Lung (tissue), 17 donors: ENCODE measurements at places on chromosomes 13 and 19.

DNA sequence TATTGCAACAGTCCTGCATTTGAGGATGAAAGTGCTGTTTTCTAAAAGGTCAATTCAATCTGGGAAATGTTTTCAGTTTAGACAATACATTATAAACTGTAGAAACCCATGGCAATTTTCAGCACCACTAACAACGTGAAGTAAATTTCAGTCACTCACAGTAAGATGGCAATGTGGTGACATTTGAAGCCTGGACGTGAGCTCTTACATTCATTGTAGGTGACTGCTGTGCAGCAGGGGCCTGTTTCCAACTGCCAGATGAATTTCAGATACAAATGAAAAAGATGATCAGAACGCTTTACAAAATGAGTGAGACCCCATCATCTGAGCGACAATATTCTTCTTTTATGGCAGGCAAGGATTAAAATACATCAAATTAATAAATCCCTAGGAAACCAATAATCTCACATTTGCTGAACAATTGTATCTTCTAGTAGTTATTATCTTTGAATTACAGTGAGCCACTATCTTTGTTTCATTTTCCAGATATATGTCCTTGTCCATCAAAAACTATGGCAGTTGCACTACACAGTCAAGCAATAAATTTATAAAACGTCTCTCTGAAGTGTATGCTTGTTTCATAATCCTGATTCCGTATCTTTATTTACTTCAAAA, 1816.8 kb downstream of the OLFM4 start:
- no peaks in the 10 kb centered on the region for H3K27me3 ChIP-seq
- H3K27ac ChIP-seq: no peak overlapping the region
- H3K4me1 ChIP-seq: no peaks in the 10 kb centered on the region

DNA sequence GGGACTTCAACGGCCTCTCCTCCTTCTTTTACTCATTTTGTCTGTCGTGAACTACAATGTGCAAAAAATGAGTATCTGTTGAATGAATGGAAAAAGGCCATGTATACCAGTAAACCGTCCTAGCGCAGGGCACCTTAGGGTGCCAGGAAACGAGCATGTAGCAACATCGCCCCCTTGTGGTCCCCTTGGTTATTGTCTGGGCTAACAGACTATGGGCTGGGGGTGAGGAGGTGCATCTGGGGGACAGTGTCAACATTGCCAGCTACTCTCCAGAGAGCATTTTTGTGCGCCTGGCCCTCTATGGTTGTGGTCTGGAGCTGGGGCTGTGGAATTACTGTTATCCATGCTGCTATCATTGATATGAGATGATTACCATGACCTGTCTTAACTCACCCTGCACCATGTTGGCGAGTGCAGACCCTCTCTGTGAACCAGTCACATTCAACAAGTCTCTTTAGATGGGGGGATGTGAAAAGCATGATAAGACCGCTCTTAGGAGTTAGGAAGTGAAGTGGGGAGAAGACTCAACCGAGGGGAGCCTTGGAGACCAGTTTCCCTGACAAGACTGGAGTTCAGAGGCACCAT, 22.8 kb upstream of the SIGLEC11 start:
- peak; percentile 37 for DNase-seq
- peaks cover 40% of the 10 kb centered on the region for H3K36me3 ChIP-seq
- no peak overlapping the region for H3K4me3 ChIP-seq
- H3K27me3 ChIP-seq: no peaks in the 10 kb centered on the region
- H3K4me1 ChIP-seq: no peaks in the 10 kb centered on the region
- no peak overlapping the region for H3K27ac ChIP-seq

GRCh38 chr13:105608104-105608503, 927.4 kb downstream of the EFNB2 start:
- H3K4me3 ChIP-seq: no peak overlapping the region
- no peaks in the 10 kb centered on the region for H3K4me1 ChIP-seq
- no peak overlapping the region for H3K27ac ChIP-seq
- H3K36me3 ChIP-seq: no peaks in the 10 kb centered on the region

DNA sequence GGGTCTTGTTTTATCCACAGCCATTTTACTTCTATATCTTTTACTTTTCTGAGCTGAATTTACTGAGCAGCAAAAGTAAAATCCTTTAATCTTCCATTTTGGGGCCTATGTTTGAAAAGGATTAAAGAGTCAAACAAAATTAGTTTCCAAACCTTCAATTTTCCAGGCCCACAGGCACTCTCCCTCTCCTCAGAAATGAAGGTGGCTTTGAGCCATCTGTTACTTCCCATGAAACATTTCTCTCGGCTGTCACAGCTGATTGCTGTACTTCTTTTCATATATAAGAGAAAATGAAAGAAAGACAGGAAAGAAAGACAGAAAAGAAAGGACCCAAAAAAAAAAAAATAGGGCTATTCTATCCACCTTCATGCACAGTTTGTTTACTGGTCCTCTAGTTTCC, 194.9 kb downstream of the LACC1 start:
- no peak for DNase-seq
- H3K4me3 ChIP-seq: no peak overlapping the region
- H3K36me3 ChIP-seq: no peaks in the 10 kb centered on the region
- H3K27ac ChIP-seq: no peak overlapping the region
- H3K4me1 ChIP-seq: no peaks in the 10 kb centered on the region

- no peaks in the 10 kb centered on the region for H3K27me3 ChIP-seq
- no peaks in the 10 kb centered on the region for H3K36me3 ChIP-seq
- peaks cover 2% of the 10 kb centered on the region for H3K4me1 ChIP-seq
- no peak overlapping the region for H3K4me3 ChIP-seq
Observed at GRCh38 chr13:88979465-88980175, 1308.4 kb downstream of the SLITRK5 start.

DNA sequence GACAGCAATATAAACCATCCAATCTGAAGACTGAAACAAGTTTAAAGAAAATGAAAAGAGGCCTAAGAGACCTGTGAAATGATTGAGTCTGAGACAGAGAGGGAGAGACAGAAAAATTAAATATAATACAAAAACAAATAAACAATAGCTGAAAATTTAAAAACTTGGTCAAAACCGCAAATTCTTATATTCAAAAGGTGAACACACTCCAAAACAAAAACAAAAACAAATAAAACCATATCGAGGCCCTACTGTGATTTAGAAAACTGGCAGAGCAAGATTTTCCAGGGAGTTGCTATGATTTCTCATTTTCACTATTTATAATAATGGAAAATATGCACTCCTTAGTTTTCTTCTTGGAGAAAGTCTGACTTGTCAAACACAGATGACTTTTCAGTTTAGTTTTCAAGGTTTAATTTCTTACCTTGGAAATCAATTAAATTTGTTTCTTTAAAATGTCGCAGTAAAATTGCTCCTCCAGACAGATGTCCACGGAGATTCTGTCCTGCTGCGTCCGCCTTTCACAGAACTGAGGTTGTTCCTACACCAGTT, 1420.3 kb downstream of the UQCRFS1 start:
- no peak for DNase-seq
- H3K4me1 ChIP-seq: peaks cover 13% of the 10 kb centered on the region
- H3K4me3 ChIP-seq: peak overlapping the region; percentile 44
- peak overlapping the region; percentile 89 for H3K27ac ChIP-seq
- peaks cover under 1% of the 10 kb centered on the region for H3K36me3 ChIP-seq
- no peaks in the 10 kb centered on the region for H3K27me3 ChIP-seq

- DNase-seq: peak; percentile 53
- no peaks in the 10 kb centered on the region for H3K27me3 ChIP-seq
- no peaks in the 10 kb centered on the region for H3K36me3 ChIP-seq
- H3K27ac ChIP-seq: peak overlapping the region; percentile 99
- H3K4me1 ChIP-seq: peaks cover 13% of the 10 kb centered on the region
Observed at GRCh38 chr19:38647966-38648768, 718 bp downstream of the ACTN4 start.

DNA sequence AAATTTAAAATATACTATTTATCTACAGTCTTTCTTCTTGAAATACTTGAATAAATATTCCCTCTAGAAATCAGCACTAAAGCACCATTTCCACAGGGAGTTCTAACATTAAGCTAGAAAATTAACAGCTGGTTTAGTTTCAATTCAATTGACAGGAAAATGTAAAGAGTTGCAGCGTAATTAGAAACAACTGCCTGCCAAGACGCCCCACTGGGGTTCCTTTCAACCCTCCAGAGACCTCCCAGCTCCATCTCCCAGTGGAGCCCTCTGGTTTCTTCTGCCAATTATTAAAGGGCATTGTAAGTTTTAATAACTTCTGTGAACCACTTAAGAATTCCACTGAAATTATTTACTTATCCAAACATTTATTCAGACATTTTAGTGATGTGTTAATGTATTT, 4.2 kb downstream of the GJA3 start:
- H3K27ac ChIP-seq: no peak overlapping the region
- H3K4me1 ChIP-seq: peaks cover 12% of the 10 kb centered on the region

- H3K4me1 ChIP-seq: no peaks in the 10 kb centered on the region
- no peak for DNase-seq
- H3K36me3 ChIP-seq: no peaks in the 10 kb centered on the region
- no peak overlapping the region for H3K4me3 ChIP-seq
- no peaks in the 10 kb centered on the region for H3K27me3 ChIP-seq
Observed at GRCh38 chr19:58510084-58510862, 1.5 kb downstream of the SLC27A5 start.

DNA sequence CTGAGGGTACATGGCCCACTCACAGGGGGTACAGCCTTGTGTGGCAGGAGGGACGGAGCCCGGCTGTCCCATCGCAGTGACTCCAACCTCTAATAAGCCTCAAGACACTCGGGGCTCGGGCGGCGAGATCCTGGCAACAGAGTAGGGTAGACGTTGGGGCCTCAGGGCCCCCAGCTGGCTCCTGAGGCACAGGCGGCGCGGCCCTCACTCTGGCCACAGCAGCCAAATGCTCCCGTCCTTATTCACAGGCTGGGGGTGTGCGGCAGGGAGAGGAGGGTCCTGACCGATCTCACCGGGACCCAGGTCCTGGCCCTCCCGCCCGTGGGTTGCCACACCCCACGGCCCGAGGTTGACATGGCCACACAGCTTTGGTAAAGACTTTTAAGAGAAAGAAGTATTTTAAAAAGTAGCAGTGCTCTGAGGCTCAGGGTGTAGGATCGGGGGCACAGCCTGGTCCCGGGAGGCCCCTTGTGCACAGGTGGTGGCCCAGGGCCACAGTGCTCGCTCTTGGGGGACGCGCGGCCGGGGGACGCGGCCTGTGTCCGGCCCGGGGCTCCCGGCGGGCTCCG, 7.6 kb downstream of the SLC39A3 start:
- H3K27me3 ChIP-seq: no peaks in the 10 kb centered on the region
- no peaks in the 10 kb centered on the region for H3K4me1 ChIP-seq
- no peak overlapping the region for H3K27ac ChIP-seq
- no peak for DNase-seq
- no peak overlapping the region for H3K4me3 ChIP-seq

- no peak for DNase-seq
- no peaks in the 10 kb centered on the region for H3K4me1 ChIP-seq
- H3K27ac ChIP-seq: no peak overlapping the region
- H3K27me3 ChIP-seq: peaks cover 3% of the 10 kb centered on the region
Observed at GRCh38 chr19:55131421-55131820, 14.0 kb upstream of the PPP1R12C start.

- H3K36me3 ChIP-seq: no peaks in the 10 kb centered on the region
- H3K4me3 ChIP-seq: no peak overlapping the region
- peaks cover 20% of the 10 kb centered on the region for H3K4me1 ChIP-seq
- no peak for DNase-seq
Observed at GRCh38 chr13:76012091-76012721, 376.1 kb downstream of the LMO7 start.

DNA sequence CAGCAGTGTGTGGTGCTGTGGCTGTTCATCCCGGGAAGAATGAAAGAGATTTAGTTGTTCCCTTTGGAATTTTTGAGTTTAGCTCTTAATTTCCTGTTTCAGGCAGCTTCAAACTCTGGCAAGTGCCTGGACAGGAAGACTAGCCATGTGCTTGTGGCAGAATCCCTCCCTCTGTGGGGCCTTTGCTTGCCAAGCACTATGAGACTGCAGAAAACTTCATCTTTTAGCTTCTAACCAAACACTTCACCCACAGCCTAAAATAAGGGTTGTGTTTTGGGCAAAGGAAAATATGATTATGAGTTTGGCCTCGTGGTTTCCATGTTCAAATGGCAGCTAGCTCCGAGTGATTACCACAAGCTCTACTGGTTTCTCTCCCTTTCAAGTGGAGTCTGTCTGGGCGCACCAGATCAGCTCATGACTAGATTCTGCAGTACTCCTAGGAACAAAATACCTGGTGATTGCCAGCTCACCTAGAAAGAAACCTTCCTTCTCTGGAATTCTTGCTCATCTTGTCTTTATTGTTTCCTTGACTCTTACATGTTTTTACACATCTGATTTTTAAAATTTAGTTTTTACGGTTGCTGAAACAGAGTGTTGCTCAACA, 707.5 kb downstream of the SLITRK6 start:
- H3K36me3 ChIP-seq: no peaks in the 10 kb centered on the region
- H3K4me3 ChIP-seq: no peak overlapping the region

GRCh38 chr13:35723053-35723461, 246.6 kb upstream of the MAB21L1 start:
- DNase-seq: no peak
- H3K36me3 ChIP-seq: no peaks in the 10 kb centered on the region
- H3K27ac ChIP-seq: no peak overlapping the region
- no peak overlapping the region for H3K4me3 ChIP-seq
- no peaks in the 10 kb centered on the region for H3K27me3 ChIP-seq

DNA sequence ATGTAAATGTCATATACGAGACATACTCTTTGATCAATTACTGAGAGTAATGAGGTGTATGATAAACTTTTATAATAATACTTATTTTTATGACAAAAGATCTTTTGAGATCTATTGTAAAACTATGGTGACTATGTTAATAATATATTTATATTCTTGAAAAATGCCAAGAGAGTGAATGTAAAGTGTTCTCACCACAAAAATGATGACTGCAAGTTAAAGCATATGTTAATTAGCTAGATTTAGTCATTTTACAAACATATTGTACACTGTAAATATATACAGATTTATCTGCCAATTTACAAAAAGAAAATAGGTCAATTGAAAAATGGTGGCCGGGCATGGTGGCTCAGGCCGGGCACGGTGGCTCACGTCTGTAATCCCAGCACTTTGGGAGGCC, 81.0 kb downstream of the GPC6 start:
- H3K27ac ChIP-seq: no peak overlapping the region
- no peaks in the 10 kb centered on the region for H3K36me3 ChIP-seq
- H3K4me3 ChIP-seq: no peak overlapping the region
- H3K4me1 ChIP-seq: no peaks in the 10 kb centered on the region
- no peaks in the 10 kb centered on the region for H3K27me3 ChIP-seq

GRCh38 chr19:52600639-52601024, 30.5 kb downstream of the ZNF701 start:
- H3K36me3 ChIP-seq: peaks cover 4% of the 10 kb centered on the region
- peak overlapping the region; percentile 71 for H3K4me3 ChIP-seq
- DNase-seq: no peak

- H3K4me3 ChIP-seq: no peak overlapping the region
- no peaks in the 10 kb centered on the region for H3K27me3 ChIP-seq
- no peaks in the 10 kb centered on the region for H3K36me3 ChIP-seq
Observed at GRCh38 chr13:58865286-58865685, 1233.7 kb downstream of the PCDH17 start.

- H3K36me3 ChIP-seq: no peaks in the 10 kb centered on the region
- no peaks in the 10 kb centered on the region for H3K27me3 ChIP-seq
- no peak overlapping the region for H3K4me3 ChIP-seq
- DNase-seq: peak; percentile 89
- peaks cover 30% of the 10 kb centered on the region for H3K4me1 ChIP-seq
Observed at GRCh38 chr13:35791184-35791851, 314.8 kb upstream of the MAB21L1 start.
